Umbilical cord (tissue), 2 donors: ENCODE measurements at places on chromosomes 5 and 9. TPM values are rescaled to one million over a fixed set of nuclear protein-coding genes. Genes with fewer than 3 reads are reported as not detected.

DNA sequence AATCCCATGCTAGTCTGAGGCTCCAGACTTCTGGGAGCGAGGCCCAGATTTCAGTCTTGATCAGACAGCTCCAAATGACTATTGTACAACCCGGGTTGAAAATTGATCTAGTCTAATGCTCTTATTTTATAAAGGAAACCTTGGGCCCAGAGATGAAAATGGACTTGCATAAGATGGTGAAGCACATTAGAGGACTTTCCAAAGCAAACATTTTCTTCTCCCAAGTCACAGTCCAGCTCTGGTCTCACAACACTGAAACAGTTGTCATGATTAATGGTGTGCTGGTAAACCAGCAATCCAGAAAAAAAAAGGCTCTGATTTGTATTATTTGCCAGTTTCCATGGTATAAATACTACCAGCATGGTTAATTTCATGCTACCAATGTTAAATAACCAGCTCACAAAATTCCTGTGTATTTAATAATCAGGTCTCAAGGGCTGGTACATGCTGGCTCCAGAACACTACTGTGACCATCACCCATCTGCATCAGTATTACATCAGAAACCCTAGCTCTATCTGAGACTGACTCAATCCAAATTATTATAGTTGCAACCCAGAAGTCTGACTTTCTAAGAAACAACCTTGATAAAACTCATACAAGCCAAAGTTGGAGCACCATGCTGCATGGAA is 32.5 kb upstream of the ABLIM3 start:
- no peak for DNase-seq

GRCh38 chr9:113309204-113309813 is 6.1 kb upstream of the RNF183 start:
- peak; percentile 61 for DNase-seq

- DNase-seq: peak; percentile 43
Measured at GRCh38 chr9:136312436-136312835, 8.5 kb upstream of the CCDC187 start.

DNA sequence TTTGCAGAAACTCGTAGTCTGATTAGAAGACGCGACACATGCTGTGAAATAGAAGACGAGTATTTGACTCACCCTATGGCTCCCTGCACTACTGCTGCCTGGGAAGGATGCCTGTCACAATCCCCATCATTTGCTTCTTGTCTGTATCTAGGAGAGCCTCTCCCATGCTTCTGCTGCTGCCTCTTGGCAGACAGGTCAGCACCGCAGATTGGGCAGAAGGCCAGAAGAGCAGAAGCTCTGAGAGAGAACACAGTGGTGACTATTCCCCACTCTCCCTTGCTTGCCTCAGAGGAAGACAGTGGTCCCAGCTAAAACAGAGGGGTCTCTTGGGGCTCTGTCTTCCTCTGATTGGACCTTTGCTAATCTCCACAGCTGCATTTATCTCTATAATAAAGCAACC is 84.0 kb upstream of the SMIM32 start:
- peak; percentile 58 for DNase-seq

The RNF44 gene
- 0.24 TPM for total RNA-seq

The STPG3 gene
- 1.9 TPM for total RNA-seq

GRCh38 chr9:95497772-95498171 is 19.0 kb downstream of the PTCH1 start:
- peak; percentile 66 for DNase-seq

GRCh38 chr5:68251804-68252522 is 36.4 kb downstream of the PIK3R1 start:
- DNase-seq: peak; percentile 84

The CXXC5 gene
- 81.6 TPM for total RNA-seq

The C1QTNF3 gene
- 200 TPM for total RNA-seq

DNA sequence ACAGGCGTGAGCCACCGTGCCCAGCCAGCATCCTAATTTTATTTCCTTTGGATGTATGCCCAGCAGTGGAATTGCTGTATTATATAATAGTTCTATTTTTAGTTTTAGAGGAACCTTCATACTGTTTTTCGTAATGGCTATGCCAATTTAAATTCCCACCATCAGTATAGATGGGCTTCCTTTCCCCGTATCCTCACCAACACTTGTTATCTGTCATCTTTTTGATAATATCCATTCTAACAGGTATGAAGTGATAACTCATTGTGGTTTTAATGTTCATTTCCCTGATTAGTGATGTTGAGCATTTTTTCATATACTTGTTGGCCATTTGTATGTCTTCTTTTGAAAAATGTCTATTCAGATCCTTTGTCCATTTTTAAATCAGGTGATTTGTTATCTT is 13.0 kb downstream of the F2R start:
- no peak for DNase-seq

The GDA gene
- total RNA-seq: 6.0 TPM

GRCh38 chr5:58255386-58255785 is 204.5 kb downstream of the PLK2 start:
- DNase-seq: no peak

The CDK7 gene
- total RNA-seq: 29.9 TPM

DNA sequence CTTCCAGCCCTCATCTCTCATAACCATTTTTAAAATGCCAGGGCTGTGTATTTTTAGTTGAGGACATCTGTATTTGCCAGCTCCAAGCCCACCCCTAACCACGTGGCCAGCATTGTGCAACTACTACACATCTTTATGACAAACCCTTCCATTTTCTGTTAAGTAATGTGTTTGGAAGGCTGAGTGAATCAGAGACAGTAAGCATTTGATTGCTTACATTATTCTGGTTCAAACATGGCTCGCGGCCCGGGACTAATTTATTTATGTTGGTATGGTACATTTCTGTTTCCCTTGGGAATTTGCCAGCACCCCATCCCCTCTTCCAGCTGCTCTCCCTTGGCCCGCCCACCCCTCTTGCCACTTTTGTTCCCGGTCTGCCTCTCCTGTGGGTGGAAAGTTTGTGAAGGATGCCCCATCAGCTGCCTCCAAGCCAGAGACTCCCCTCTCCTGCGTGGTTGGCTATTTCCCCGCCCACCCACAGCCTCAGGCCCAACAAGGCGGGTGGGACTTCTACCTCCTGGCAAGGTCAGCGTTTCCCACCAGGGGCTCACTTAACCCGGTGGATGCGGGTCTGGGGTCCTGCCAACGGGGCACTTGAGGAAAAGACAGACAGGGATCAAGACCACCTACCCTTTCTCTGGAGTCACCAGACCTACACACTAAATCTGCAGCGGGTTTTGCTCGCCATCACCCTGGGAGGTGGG is 162.2 kb downstream of the HSD17B3 start:
- DNase-seq: peak; percentile 93

DNA sequence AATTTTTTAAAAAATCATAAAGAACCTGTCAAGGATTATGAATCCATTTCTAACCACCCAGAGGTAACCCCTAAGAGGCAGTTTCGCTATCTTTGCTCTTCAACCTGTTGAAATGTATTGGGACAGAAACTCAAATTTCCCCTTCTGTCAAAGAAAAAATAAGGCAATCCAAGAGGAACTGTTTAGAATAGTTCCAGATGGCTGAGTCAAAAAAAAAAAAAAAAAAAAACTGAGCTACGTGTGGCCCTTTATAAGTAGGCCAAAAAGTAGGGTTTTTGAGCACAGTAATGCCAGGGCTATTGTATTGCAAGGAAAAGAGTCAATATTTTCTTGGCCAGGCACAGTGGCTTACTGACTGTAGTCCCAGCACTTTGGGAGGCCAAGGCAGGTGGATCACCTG is 94.9 kb downstream of the RAD23B start:
- no peak for DNase-seq

The DIRAS2 gene
- 12.0 TPM for total RNA-seq

- DNase-seq: no peak
Measured at GRCh38 chr5:10583663-10584572, 20.0 kb downstream of the ANKRD33B start.

DNA sequence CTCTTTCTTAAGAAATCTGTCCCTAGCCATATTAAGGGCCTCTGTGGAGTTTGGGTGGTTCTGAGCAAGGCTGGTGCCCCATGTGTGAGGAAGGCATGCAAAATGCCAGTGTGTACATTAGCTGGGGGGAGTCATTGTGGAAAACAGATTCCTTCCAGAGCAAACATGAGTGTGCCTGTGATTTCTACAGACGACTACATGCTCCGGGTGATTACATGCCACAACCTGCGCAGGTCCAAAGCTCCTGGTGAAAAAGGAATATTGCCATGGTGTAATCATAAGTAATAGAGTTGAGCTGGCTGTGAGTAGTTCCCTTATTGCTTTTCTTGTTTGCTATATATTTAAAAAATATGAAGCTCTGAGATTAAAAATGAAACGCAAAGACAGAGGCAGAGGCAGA is 102.1 kb downstream of the ACER2 start:
- DNase-seq: no peak

The THBS4 gene
- not detected for total RNA-seq

DNA sequence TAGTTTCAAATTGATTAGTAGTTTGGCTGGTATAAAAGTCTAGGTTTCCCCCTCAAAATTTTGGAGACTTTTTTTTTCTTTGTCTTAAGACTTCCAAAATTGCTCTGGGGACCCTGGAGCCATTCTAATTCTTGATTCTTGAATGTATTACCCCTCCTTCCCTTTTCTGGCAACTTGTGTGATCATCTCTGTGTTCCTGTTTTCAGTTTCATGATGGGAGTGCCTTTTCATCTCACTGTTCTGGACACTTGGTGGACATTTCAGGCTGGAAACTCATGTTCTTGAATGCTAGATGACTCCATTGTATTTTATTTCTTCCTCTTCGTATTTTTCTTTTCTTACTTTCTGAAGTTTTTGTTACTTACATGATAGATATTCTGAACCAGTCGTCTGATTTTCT is 57.3 kb upstream of the LRRC70 start:
- peak; percentile 6 for DNase-seq
